ENCODE measurements at places on chromosomes 6 and 20. TPM values are rescaled to one million over a fixed set of nuclear protein-coding genes. Genes with fewer than 3 reads are reported as not detected.

Gene SALL4
- not detected for total RNA-seq

DNA sequence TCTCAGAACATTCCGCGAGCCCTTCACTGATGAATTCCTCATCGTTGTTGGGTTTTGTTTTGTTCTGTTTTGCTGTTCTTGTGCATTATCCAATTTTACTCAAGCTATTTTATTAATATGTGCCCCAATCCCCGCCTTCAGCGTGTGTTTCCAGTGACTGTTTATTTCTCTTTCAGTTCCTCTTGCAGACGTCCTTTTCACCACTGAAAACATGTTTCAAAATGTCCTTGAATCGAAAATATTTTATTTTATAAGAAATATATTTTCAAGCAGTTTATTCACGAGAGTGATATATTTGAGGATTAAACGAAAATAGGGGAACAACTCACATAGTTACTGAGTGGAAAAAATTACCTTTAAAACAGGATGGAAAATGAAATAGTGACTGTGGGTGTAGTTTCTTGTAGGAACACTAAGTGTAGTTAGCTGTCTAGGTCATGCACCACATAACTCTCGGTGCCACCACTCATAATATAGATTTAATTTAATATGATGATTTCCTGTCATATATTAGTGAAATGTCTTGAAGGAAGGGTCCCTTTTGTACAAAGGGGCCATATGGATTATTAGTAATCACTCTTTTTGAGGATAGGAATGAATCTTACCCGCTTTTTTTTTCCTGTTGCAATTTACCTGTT is 45.3 kb upstream of the HDDC2 start:
- H3K27me3 ChIP-seq: no peaks in the 10 kb centered on the region
- H3K36me3 ChIP-seq: no peaks in the 10 kb centered on the region

Gene PLA2G7
- total RNA-seq: not detected

DNA sequence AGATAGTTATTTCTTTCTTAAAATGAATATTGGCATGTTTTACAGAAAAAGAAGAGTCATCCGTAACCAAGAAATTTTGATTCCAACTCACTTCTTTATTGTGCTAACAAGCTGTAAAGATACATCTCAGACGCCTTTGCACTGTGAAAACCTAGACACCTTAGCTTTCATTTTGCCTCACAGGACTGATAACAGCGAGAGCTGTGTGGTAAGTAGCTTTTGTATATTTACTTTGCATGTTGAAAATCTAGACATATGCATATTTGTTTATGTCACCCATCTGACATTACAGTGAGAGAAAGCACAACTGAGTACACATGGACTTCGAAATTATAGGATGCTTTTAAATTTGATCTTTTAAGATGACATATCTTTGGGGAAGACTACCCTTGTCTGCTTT is 64.7 kb downstream of the CCN2 start:
- no peaks in the 10 kb centered on the region for H3K27me3 ChIP-seq
- DNase-seq: no peak
- no peak overlapping the region for H3K27ac ChIP-seq
- peaks cover 4% of the 10 kb centered on the region for H3K36me3 ChIP-seq
- H3K4me1 ChIP-seq: no peaks in the 10 kb centered on the region

DNA sequence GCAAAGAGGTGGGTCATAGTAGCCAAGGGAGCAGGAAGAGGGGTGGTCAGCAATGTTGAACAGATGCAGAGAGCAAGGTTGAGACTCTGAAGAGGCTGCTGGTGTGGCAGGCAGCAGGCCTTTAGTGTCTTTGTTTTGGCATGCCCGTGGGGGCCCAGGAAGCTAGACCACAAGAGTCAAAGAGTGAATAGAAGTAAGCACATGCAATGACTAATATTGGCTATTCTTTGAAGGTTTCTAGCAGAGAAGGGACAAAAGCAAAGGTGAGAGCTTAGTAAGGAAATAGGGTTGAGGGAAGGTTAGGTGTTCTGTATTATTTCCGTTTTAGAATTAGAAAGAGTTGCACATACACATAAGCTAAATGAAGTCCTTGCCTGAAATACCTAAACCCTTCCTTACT is 18.8 kb downstream of the TDRD6 start:
- H3K27me3 ChIP-seq: no peaks in the 10 kb centered on the region
- H3K4me1 ChIP-seq: no peaks in the 10 kb centered on the region
- H3K27ac ChIP-seq: no peak overlapping the region
- no peak overlapping the region for H3K4me3 ChIP-seq

Gene ATP6V1G2
- total RNA-seq: 0.97 TPM

- H3K4me3 ChIP-seq: no peak overlapping the region
- H3K27me3 ChIP-seq: no peaks in the 10 kb centered on the region
- H3K27ac ChIP-seq: no peak overlapping the region
- H3K4me1 ChIP-seq: no peaks in the 10 kb centered on the region
- no peak for DNase-seq
- H3K36me3 ChIP-seq: peaks cover 5% of the 10 kb centered on the region
Observed at GRCh38 chr6:89799096-89799495, 20.5 kb downstream of the MDN1 start.

DNA sequence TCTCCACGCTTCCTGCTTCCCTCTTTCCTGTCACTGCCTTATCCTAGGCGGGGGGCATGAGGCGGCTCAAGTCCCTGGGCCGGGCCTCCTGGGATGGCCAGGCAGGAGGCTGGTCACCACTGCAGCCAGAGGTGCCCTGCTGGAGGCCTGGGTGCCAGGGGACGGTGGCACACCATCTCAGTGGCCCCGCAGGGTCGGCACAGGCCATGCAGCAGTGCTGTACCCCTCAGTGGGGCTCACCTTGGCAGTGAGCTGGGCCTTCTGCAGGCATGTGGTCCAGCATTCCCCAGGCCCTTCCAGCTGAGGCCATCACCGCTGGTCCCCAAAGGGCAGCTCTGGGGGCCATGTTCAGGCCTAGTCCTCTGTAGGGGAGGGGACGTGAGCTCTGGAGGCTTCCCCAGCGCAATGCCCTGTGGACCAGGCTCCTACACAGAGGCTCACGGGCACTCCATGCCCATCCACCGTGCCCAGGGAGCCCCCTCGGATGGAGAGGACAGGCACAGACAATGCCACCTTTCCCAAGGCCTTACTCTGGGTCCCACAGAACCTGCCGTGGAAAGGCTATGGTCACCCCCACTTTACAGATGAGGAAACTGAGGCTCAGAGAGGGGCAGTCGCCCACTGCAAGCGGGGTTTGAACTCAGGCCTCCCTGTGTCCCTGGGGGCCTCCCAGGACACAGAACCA is 123.8 kb downstream of the TAF4 start:
- no peaks in the 10 kb centered on the region for H3K4me1 ChIP-seq
- peaks cover 19% of the 10 kb centered on the region for H3K27me3 ChIP-seq
- peak; percentile 2 for DNase-seq
- no peak overlapping the region for H3K4me3 ChIP-seq

GRCh38 chr6:34066218-34066571 is 79.7 kb downstream of the GRM4 start:
- H3K27ac ChIP-seq: no peak overlapping the region
- H3K4me1 ChIP-seq: no peaks in the 10 kb centered on the region
- peaks cover 72% of the 10 kb centered on the region for H3K27me3 ChIP-seq
- DNase-seq: no peak
- no peaks in the 10 kb centered on the region for H3K36me3 ChIP-seq

GRCh38 chr6:45815466-45816125 is 200.1 kb downstream of the CLIC5 start:
- H3K4me1 ChIP-seq: peaks cover 9% of the 10 kb centered on the region
- no peak overlapping the region for H3K4me3 ChIP-seq

DNA sequence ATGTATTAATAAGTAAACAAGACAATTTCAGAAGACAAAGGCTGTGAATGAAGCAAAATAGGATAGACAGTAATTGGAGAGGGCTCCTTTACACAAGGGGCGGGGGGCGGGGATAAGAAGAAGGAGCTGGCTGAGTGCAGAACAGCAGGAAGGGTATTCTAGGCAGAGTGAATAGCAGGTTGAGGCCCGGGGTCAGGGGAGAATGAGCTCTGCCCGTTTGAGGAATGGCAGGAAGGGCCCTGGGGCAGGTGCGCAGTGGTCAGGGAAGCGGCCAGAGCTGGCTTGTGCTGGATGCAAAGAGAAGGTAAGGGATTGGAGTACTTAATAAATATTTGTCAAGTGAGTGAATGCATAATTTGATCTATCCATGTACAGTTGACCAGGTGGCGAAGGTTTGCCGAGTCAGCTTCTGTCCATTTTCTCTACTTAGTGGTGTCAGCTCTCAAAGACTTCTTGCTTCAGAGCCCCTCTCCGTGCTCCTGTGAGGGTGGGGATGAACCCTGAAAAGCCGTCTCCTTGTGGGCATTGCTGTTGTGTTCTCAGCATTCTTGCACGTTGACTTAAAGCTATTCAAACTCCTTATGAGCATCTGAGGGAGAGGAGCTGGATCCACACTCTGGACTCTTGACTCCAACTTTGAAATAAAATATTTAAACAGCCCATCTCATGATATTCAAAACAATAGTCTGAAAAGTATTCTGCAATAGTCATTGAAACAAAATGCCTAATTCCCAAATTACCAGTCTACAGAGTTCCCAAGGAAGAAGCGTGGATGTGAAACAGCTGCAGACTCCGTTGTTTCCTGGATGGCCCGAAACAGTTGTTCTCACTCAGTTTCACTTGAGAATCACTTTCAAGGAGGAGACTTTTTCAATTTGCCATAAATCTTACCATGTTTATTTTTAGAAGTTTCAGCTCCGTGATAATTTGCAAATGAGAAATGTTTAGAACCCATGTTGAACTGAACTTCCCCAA is 105.1 kb downstream of the EDN3 start:
- no peak overlapping the region for H3K27ac ChIP-seq
- no peak for DNase-seq
- peaks cover 9% of the 10 kb centered on the region for H3K4me1 ChIP-seq

- no peaks in the 10 kb centered on the region for H3K36me3 ChIP-seq
- H3K4me1 ChIP-seq: peaks cover 15% of the 10 kb centered on the region
- no peak for DNase-seq
- peak overlapping the region; percentile 80 for H3K27ac ChIP-seq
Observed at GRCh38 chr6:6825193-6825784, 236.8 kb downstream of the LY86 start.

DNA sequence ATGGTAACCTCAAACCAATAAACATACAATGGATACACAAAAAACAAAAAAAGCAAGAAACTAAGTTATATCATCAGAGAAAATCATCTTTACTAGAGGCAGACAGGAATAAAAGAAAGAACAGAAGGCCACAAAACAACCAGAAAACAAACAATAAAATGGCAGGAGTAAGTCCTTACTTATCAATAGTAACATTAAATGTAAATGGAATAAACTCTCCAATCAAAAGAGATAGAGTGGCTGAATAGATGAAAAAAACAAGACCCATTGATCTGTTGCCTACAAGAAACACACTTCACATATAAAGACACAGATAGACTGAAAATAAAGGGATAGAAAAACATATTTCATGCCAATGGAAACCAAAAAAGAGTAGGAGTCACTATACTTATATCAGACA is 81.3 kb upstream of the GJE1 start:
- H3K4me1 ChIP-seq: no peaks in the 10 kb centered on the region
- H3K27me3 ChIP-seq: no peaks in the 10 kb centered on the region
- no peaks in the 10 kb centered on the region for H3K36me3 ChIP-seq
- no peak for DNase-seq
- no peak overlapping the region for H3K27ac ChIP-seq
- H3K4me3 ChIP-seq: no peak overlapping the region

GRCh38 chr20:59139998-59140397 is 23.6 kb upstream of the ZNF831 start:
- no peak overlapping the region for H3K4me3 ChIP-seq
- peaks cover 11% of the 10 kb centered on the region for H3K4me1 ChIP-seq
- no peaks in the 10 kb centered on the region for H3K36me3 ChIP-seq
- no peaks in the 10 kb centered on the region for H3K27me3 ChIP-seq
- no peak overlapping the region for H3K27ac ChIP-seq

Gene GPLD1
- 0.99 TPM for total RNA-seq

DNA sequence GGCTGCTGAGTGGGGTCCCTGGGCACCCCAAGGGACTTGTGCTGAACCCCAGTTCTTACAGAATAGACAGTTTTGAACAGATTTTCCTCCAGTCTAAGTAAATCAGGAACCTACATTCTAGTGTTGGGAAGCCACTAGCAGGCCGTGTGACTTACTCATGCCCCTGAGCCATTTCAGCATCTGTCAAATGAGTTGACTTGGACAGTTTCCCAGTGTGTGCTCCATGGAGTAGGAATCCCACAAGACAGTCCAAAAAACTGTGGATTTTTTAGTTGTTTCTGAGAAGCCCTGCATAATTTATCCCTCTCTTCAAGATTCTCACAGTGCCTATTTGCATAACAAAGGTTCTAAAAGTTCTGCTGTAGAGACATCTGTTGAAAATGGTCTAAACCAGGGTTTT is 2.1 kb downstream of the GABRR2 start:
- no peak for DNase-seq
- no peaks in the 10 kb centered on the region for H3K27me3 ChIP-seq
- no peak overlapping the region for H3K4me3 ChIP-seq
- peaks cover 17% of the 10 kb centered on the region for H3K4me1 ChIP-seq

Gene BMP6
- total RNA-seq: 2.7 TPM

DNA sequence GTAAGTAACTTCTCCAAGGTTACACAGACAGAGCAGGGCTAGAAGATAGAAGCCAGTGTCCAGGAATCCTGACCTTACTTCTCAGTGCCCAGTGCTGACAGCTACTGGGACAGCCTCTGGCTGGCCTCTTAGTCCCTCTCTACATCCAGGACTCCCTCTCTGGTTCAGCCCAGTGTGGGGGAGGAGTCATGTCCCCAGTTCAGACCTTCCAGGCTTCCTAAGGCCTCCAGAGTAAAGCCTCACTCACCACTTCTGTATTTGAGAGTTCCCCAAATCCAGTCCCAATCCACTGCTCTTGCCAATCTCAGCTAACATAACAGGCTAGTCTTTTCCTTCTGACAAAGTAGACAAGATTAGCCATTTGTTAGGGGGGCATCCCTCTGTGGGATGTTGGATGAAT is 36.9 kb upstream of the EPB41L1 start:
- no peaks in the 10 kb centered on the region for H3K27me3 ChIP-seq
- DNase-seq: no peak
- H3K4me3 ChIP-seq: no peak overlapping the region
- H3K36me3 ChIP-seq: no peaks in the 10 kb centered on the region
- H3K4me1 ChIP-seq: peaks cover 23% of the 10 kb centered on the region

- H3K36me3 ChIP-seq: no peaks in the 10 kb centered on the region
- H3K4me1 ChIP-seq: peaks cover 5% of the 10 kb centered on the region
- DNase-seq: peak; percentile 42
Observed at GRCh38 chr20:32536851-32537656, 48.1 kb downstream of the NOL4L start.

GRCh38 chr6:135686784-135687301 is 164.7 kb upstream of the PDE7B start:
- H3K4me1 ChIP-seq: peaks cover 7% of the 10 kb centered on the region
- H3K27me3 ChIP-seq: no peaks in the 10 kb centered on the region
- no peaks in the 10 kb centered on the region for H3K36me3 ChIP-seq
- DNase-seq: no peak
- H3K4me3 ChIP-seq: no peak overlapping the region
- H3K27ac ChIP-seq: peak overlapping the region; percentile 32
